ENCODE measurements at places on chromosomes 1 and 21. TPM values are rescaled to one million over a fixed set of nuclear protein-coding genes. Genes with fewer than 3 reads are reported as not detected.

GRCh38 chr1:237687804-237688203, 202.9 kb downstream of the ZP4 start:
- no peak for DNase-seq

- no peak for DNase-seq
Measured at GRCh38 chr1:207039380-207040180, 7.0 kb upstream of the C1orf116 start.

- no peak for DNase-seq
Measured at GRCh38 chr1:78472851-78473496, 17.8 kb upstream of the PTGFR start.

- no peak for DNase-seq
Measured at GRCh38 chr1:10762153-10762523, 34.3 kb downstream of the CASZ1 start.

DNA sequence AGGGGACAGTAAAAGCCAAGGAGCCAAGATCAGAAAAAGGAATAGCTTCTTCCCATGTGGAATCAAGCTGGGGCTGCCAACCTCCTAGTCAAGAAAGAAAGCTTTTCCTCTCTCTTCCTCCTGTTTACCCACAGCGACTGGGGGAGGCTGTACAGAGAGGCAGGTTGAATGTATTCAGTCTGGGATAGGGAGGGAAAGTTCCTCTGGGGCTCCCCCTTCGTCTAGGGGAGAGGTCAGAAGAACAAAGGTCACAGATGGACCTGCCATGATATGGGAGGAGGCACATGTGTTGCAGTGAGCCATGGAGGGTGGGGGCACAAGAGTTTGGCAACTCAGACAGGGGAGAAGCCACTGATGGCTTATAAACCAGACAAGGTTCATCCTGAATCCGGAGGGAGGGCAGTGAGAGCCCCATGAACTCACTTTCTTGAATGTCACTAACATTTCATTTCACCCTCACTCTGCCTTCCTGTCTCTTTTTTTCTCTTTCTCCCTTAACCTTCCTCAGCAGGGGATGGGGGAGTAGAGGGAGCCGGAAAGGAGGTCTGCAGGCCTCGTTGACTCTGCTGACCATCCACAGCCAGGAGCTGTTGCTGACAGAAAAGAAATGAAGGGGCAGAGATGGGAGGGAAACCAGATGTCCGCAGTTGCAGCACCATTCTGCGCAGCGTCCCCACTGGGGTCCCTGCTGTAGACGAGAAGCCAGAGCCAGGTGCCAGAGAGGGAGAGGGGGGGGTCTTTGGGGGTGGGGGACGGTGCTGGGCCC, 61.1 kb downstream of the PLXNA2 start:
- DNase-seq: no peak

DNA sequence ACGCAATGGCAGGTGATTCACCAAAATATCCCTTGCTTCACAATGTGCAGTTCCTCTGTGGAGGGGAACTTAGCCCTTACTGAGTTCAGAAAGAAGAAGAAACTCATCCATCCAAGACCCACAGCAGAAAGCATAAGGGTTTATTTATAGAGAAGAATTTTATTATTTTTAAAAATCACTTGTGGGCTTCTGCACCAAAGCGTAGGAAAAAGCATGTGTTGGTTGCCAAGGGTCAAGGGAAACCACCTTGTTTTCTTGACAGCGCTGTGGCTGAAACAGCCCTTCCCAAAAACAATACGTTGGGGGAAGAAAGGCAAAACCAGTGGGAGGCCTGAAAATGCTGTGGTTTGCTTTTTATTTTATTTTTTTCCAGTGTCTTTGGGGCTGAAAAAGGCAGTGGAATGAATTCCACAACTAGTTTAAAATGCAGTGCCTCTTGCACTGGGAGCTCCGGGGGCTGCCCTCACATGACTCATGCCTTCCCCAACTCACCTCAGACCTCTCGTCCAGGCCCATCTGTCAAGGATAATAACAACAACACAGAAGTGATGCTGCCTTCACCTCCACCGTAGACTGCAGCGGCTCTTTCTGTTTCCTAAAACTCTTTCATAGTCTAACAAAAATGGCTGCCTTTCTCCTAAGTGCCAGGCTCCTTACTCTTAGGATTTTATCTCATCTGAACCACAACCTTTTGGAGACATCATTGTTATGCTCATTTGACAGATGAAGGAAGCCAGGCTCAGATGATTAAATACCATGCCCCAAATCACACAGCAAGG, 224.2 kb upstream of the JUN start:
- DNase-seq: no peak

DNA sequence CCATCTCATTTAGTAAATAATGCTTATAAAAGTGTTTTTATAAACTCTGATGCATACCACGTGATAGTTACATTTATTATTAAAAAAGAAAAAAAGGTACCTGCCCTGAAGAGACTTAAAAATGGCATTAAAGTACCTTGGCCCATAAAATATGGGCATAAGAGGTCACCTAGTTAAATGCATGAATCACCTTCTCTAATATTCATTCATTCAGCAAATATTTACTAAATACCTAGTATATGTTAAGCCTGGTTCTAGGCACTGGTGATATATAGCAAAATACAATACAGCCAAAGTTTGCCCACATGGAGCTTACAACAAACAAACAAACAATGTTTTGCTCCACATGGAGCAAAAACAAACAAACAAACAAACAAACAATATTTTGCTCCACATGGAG, 87.0 kb downstream of the SCMH1 start:
- DNase-seq: no peak

Gene LCE1B
- polyA plus RNA-seq: not detected

Gene BCL2L15
- 0.50 TPM for polyA plus RNA-seq
